DMS53 (cell line): ENCODE measurements at places on chromosomes 1 and 21.
A peak's percentile ranks its signal among the peaks of the same experiment; 100 is the strongest.

GRCh38 chr1:110663241-110663640 is 11.5 kb downstream of the KCNA3 start:
- no peak for DNase-seq

DNA sequence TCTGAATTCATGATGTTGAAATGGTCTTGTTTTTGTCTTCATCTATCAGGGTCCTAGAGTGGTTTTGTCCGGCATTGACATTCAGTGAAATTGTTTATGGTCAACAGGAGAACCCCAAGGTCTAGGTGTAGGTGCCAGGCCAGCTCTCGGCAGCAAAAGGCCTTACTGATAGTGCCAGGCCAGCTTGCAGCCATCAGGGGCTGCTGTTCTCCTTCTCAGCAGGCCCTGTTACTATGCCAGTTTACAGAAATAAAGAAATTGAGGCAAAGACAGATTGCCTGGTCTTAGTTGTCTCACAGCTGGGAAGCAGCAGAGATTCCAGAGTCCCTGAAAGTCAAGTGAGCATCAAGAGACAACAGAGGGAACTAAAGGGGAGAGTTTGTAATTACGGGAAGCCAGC is 12.0 kb downstream of the HMGB4 start:
- no peak for DNase-seq

DNA sequence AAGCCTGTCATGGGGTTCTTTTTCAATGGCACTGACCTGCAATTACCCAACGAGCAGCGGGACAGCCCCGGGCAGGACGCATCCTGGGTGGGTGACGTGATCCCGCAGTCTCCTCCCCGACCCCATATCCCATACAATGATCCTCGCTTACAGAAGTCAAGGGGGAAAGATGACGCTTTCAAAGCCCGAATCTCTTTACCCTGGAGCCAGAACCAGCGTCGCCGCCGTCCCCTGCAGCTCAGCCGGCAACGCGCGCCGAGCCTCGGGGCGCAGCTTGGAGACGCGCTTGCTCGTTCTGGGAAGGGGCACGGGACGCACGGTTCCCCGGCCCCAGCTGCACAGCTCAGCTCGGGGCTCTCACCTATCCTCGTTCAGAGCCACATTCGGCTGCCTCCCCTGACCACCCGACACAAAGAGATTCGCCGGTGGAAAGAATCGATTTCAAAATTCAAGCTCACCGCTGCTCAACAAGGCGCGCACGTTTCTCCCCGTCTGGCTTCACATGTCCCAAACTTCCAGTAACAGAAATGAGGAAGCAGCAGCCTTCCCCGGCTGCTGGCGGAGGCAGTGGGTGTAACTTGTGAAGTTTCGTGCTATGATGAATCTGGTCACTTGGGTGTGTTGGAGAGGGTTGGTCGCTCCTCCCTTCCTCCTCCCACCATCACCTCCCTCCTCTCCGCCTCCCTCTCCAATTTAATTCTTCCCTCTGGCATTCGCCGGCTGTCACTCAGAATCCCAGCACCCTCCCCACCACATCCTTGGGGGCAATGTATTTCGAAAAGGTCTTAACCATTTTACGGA is at the start of gene TIAM1:
Gene TIAM1 (minus strand): TSS at position 582 of the 801 bp plus-strand sequence. CDS start 77,289 bp downstream, outside the sequence.
- DNase-seq: peak; percentile 40

DNA sequence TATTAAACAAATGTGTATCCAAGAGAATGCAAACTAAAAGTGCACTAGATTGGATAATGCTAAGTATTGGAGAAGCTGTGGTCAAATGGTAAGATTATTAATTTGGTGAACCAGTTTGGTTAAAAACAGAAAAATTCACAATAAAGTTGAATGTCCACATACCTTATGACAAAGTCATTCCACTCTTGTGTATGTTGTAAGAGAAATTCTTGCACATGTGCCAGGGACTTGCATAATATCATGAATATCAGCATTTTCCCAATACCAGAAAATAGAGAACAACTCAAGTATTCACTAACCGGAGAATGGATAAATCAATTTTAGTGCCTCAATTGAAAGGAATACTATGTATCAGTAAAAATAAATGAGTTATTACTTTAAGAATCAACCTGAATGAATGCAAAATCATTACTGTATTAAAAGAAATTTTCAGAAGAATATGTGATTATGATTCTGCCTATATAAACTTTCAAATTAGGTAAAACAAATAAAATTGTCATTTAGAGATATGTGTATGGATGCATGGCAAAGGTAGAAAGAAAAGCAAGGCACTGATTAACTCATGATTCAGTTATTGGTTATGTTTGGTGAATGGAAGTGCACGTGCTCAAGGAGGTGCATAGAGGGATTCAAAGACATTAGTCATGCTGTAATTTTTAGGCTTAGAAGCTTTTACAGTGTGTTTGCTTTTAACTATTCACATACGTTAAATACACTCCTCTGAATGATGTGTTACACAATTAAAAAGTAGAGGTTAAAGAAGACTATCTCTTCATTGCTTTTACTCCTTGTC is 217.4 kb upstream of the KCNK2 start:
- no peak for DNase-seq

- DNase-seq: no peak
These were observed 75.2 kb downstream of the CDC42BPA start for GRCh38 chr1:227242811-227243682.

- DNase-seq: peak; percentile 64
These were observed 57.4 kb upstream of the ACOT11 start for GRCh38 chr1:54490361-54491248.

DNA sequence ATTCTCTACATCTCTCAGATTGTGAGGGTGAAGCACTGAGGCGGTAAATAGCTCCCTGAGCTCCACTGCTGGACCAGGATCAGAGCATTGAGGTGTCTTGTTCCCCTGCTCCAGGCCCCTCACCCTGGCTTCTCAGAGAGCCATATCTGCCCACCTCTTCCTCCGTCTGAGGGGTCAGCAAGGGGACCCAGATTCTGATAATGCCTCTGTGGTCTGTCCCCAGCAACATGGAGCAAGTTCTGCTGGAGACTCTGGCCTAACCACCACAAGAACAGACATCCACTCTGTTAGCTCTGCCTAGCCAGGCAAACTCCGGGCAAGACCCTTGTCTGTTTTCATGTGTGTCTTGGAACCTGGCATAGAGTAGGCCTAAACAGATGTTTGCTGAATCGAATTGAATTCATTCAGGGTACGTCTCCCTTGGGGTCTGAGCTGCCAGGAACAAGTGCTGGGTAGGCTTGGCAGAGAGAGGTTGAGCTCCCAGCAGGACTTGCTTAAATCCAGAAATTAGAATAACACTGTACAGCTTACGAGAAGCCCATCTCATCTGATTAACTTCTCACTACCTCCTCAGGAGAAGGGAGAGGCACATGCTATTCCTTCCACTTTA is 2.3 kb downstream of the TRAF5 start:
- peak; percentile 51 for DNase-seq

DNA sequence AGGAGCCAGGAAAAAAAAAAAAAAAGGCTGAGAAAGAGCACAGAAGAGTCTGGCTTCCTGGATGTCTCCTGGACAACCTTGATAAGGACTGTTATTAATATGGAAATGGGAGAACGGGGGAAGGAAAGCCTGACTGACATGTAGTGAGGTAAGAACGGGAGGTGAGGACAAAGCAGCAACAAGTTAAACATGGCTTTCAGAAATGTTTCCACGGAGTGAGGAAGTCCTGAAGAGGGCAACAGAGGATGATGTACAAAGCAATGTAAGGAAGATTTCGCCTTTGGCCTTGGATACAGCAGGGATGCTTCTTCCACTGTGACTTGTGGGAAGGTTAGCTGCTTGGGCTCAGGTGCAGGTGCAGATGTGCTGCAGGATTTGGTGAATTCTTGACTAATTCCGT is 11.9 kb upstream of the NIBAN1 start:
- peak; percentile 19 for DNase-seq

DNA sequence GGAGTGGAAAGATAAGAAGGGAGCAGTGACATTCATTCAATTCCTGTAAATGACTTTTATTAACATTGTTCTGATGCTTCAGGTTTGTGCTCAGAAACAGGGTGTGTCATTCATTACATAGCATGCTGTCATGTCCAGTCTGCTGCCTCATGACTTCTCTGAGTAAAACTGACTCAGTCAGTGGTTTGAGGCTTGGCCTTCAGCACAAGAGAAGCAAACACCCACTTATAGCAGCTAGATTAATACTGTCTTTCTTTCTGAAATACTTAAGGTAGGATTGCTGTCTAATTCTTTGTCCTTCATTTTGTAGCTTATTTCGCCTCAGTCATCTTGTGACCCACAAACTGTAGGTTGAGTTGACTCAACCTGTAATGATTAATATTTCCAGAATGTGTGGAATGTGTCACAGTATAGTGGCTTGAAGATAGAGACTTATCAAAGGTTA is 32.9 kb downstream of the RASAL2 start:
- DNase-seq: peak; percentile 10

DNA sequence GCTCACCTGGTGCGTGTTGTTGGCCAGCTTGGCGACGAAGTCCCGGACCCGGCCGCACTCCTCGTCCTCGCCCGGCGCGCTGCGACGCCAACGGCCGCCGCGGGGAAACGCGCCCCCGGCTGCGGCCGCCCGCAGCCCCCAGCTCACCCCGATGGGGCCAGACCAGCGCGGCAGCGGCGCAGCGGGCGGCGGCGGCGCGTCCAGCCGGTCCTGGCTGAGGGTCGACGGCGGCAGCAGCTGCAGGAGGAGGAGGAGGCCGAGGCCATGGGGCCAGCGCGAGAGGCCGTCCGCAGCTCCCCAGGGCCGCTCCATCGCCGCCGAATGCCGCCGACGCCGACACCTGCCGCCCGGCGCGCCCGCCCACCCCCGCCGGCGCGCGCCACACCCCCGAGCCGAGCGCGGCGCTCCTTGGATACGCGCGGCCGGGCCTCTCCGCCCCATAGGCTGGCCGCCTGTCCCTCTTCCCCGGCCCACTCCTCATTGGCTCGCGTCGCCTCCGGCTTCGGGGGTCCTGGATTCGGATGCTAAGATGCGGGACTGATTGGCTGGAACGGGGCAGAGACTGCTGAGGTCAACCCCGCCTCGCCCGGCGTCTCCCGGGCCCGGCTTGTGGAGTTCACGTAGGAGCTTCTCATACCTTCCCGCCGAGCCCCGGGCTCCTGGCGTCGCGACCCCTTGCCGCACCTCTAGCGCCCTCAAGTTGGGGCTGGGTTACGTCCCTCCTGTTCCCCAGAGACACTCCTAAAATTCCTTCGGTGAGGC is at the start of gene SORT1:
Gene SORT1 (minus strand): TSS at position 338 of the 762 bp plus-strand sequence. CDS start 26 bp downstream, at position 312.
- peak; percentile 93 for DNase-seq

DNA sequence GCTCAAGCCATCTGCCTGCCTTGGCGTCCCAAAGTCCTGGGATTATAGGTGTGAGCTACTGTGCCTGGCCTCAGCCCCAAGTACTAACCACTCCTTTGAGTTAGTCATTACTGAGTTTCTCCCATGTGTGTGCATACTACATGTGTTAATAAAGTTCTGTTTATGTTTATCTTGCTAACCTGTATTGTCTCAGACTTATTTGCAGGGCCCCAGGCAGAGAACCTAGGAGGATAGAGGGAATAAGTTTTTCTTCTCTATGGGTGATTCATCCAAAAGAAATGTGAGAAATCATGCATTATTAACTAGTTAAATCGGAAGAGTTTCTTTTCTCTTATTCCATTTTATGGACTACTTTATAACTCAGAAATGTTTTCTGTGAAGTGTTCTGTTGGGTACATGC is 203.9 kb upstream of the CACYBP start:
- no peak for DNase-seq

DNA sequence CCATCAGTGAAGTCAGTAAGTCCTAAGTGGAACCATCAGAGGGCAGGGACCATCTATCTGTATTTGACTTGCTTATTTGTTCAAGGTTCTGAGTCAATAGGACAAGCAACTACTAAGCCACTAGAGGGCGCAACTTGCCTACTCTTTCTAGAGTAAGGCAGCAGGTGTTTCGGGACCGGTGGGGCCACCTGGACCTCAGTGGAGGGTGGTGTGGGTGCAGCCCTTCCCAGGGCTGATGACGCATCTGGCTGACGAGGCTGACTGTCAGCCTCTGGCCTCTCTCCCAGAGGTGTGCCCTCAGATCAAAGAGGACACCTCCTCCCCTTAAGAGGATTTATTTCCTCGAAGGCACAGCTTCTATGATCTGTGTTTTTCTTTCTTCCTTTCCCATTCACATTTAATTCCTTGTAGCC is 6.6 kb downstream of the CBR3 start:
- DNase-seq: peak; percentile 99

DNA sequence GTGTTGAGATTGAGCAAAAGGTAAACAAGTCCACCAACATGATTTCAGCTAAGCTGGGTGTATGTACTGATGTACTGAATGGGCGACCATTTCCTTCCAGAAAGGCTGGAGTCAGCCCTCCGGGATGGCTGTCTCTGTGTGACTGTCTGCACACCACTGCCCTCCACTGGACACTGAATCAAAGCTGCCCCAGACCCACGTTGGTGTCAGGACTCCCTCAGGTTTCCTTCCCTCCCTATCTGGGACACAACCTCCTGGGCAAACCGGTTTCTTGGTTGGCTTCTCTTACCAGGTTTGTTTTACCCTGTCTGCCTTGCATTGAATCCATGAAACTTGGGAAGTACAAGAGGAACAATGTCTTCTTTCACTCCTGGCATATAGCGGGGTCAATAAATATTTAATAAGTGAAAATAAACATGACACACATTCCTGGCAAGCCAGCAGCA is 5.3 kb upstream of the SRP9 start:
- DNase-seq: peak; percentile 97

DNA sequence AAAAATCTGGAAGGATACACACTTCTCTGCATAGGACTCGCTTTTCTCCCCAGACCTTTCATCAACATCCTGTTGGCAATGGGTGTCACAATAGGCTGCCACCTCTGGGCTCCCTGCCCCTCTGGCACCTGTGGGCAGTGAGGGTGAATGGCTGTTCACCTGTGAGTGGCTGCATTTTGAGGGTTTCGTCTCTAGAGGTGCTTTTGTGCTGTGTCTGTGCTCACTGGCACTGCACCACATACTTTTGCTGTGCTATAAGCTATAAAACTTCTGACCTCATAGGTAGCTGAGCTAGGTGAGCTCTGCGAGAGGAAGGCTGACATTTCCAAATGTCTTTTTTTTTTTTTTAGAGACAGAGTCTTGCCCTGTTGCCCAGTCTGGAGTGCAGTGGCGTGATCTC is 35.9 kb downstream of the SLC30A1 start:
- peak; percentile 13 for DNase-seq

GRCh38 chr1:162736184-162736583 is 54.3 kb upstream of the HSD17B7 start:
- no peak for DNase-seq

DNA sequence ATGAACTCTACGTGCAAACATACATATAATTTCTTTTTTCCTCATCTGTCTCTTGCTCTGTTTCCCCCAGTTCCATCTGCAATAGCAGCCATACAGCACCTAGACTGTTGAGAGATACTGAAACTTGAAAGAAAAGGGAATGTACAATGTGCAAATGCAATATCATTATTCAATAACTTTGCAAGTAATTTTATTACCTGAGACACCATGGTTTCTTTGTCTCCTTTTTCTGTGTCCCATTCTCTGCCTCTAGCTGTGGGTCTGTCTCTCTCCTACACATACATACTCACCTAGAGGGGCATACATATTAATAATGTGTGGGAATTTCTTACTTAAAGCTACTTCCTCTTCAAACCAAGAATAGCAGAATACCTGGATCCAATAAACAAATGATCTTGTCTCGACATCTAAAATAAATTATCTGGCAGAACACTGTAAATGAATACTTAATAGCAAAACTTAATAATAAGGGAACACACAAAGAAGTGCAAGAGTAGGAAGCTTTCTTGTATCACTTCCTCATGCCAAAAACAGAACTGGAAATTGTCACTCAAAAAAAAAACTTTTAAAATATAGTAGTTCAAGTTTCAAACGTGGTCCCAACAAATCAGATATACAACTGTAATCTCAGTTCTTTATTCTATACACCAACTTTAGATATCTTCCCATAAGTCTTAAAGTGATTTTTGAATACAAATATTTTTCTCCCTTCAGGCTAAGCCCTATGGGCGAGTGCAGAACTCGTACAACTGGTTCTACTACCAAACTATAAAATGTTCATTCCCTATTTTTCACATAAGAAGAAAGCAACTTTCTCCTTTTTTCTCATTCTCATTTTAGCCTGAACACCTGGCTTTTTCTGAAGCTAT is 194.6 kb downstream of the NRIP1 start:
- peak; percentile 9 for DNase-seq
